ENCODE measurements at places on chromosomes 11 and 22.

DNA sequence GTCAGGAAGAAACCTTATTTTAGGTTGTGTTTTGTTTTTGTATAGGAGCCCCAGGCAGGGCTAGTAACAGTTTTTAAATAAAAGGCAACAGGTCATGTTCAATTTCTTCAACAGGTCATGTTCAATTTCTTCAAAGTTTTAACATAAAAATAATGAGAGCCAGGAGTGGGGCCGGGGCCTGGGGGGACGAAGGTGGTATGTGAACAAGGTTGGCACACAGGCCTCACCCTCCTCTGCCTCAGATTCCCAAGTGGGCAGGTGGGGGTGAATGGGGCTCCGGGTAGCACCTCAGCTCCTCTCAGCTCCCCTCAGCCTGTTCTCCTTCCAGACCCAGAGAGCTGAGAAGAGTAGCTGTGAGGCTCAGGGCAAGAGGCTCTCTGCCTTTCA, 4.4 kb downstream of the DERL3 start:
- no peak for DNase-seq

DNA sequence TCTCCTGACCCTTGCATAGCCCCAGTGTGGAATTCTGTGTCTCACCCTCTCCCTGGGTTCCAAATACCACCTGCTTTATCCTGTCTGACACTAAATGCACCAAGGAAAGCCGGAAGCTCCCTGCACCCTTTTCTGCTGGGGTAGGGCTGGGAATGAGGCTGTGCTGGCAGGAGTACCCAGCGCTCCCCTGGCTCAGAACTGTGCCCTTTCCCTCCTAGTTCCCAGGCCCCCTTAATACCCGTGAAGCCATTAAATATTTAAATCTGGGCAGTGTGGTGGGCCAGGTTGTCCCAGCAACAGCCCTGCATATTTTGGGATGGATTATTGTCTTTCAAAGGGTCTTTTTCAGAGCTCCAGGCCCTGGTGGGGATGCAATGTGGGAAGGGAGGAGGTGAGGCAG, 63.0 kb downstream of the TP53I11 start:
- no peak for DNase-seq

DNA sequence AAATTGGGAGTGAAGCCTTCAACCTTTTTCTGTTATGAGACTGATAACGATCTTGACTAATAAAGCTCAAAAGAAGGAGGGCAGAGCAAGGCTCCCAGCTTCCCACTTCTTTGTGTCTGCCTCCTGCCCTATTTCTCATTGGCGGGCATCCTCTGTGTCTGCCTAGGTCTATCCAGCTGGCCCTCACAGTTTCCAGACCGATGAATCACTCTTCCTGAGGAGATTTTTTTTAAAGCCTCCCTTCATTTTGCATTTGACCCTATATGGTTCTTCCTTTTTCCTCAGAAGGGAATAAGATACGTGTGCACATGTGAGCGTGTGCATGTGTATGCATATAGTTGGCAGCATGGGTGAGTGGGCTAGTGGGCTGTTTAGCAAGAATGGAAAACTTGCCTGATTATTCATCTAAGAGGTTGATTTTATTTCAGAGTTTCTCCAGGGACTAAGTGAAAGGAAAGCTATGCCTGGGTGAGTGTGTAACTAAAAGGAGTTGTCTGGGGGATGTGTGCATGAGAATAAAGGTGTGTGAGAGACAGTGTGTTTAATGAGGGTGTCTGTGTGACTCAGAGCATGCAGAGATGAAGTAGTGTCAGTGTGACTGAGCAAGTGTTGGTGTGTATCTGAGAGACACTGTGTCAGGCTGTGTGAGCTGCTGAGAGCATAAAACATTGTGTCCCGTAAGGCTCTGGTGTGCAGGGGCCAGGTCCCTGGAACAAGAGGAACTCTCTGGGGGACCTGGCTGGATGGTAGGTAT, 12.2 kb downstream of the PHLDB1 start:
- DNase-seq: no peak

DNA sequence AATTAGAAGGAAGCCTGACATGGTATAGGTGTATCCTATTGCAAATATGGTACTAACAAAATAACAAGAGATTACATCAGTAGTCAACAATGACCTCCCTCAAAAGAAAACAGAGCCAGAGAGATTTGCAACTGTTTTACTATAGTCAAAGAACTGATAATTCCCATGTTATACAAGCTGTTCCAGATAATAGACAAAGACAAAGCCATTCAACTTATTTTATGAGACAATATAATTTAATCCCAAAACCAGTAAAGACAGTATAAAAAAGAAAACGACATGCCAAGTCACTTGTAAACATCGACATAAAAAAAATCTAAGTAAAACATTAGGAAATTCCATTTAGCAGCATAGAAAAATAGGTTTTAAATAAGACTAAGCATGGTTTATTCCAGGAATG, 65.2 kb downstream of the PIWIL4 start:
- no peak for DNase-seq

DNA sequence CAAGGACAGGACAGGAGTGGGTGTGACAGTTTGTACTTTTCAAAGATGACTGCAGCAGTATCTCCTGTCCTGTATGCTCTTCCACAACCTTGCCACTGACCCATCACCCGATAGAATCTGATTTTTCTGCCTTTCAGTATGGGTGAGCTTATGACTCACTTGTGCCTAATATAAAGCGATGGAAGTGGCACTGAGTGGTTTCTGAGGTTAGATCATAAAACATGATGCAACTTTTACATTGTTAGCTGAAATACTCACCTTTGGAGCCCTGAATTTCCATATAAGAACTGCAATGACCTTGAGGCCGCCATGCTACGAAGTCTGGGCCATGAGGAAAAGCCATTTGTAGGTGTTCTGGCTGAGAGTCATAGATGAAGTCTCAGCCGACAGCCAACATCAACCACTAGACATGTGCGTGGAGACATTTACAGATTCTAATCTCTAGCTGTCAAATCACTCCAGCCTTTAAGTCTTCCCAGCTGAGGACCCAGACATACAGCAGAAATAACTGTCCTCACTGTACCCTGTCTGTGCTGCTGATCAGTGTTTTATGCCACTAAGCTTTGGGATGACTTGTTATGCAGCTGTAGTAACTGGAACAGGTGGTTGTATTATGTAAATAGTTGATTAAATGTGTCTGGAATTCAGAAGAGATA, 105.9 kb upstream of the ARHGAP20 start:
- no peak for DNase-seq

DNA sequence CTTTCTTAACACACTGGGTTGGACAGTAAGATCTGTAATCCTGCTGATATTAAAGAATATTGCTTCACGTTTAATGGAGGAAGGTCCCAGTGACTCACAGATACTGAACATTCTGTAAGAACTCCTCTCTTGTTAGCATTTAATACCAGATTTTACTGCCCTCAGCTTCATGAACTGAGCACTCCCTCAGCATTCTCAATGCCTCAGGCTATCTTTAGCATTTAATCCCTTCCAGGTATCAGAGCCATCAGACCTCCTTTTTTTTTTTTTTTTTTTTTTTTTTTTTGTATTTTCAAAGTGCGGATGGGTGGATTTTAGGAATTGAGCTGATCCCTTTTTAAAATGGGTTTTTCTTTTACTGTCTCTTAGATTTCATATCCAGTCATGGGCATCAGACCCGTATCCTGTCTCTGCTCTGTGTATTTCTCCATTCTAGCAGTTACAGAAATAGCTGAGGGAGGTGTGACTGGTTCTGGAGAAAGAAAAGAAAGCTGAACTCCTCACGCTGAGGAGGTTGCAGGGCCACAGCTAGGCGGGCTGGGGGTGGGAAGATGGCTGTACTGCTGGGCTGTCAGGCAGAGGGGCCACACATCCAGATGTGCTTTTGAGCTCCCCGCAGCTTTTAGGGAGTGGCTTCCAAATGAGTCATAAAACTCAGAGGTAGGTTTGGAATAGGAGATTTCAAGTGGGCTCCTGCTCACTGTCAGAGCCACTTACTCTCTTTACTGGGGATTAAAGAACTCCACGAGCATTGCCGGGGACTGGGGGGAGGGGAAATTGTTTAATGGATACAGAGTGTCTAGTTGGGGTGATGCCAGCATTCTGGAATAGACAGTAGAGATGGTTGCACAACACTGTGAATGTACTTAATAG, 97.0 kb downstream of the SYT9 start:
- no peak for DNase-seq

- no peak for DNase-seq
Measured at GRCh38 chr22:39966470-39966869, 6.3 kb downstream of the TMA7B start.

- no peak for DNase-seq
Measured at GRCh38 chr11:19428206-19429002, 187.7 kb upstream of the E2F8 start.

DNA sequence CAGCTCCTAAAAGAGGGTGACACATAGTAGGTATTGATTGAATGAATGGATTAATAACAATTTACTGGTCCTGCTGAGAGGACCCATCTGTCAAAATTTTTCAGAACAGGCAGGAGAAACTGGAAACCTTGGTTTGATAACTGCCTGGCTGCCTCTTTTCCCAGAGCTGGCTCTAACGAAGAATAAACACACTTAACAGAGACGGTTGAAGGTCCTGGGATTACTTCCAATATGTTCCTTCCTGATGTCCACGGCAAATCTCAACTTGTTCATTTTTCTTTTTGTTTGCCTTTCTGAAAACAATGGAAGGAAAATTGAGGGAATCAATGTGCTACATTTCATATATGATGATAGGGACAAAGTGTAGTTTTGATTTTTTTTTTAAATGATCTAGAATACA, 76.5 kb upstream of the SYT13 start:
- no peak for DNase-seq

DNA sequence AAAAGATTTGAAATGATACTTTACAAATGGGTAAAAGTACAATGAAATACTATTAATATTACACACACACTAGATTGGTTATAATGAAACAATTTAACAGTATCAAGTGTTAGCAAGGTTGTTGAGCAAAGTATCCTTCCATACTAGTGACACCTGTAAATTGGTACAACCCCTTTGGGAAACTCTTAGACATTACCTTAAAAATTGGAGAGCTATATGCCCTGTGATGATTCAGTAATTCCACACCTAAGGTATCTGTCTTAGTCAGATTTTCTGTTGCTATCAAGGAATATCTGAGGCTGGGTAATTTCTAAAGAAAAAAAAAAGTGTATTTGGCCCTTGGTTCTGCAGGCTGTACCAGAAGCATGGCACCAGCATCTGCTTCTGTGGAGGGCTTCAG, 7.4 kb upstream of the GDPD4 start:
- DNase-seq: no peak

- no peak for DNase-seq
Measured at GRCh38 chr11:45485070-45485707, 180.2 kb downstream of the CHST1 start.

GRCh38 chr22:44627521-44628139, 74.4 kb upstream of the PRR5 start:
- no peak for DNase-seq

DNA sequence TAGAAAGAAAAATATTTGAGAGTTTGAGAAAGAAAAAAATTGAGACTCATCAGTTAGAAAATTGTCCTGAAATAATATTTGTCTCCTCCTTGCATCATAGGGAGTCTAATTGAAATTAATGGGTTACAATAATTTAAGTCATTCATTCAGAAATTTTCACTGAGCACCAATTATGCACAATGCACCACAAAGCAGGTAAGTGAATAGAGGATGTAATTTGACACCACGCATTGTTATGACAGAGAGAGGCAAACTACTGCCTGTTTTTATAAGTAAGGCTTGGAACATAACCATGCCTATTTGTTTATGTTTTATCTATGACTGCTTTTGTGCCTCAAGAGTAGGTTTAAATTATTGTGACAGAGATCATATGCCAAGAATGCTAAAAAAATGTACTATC, 537.9 kb upstream of the FAT3 start:
- DNase-seq: no peak

DNA sequence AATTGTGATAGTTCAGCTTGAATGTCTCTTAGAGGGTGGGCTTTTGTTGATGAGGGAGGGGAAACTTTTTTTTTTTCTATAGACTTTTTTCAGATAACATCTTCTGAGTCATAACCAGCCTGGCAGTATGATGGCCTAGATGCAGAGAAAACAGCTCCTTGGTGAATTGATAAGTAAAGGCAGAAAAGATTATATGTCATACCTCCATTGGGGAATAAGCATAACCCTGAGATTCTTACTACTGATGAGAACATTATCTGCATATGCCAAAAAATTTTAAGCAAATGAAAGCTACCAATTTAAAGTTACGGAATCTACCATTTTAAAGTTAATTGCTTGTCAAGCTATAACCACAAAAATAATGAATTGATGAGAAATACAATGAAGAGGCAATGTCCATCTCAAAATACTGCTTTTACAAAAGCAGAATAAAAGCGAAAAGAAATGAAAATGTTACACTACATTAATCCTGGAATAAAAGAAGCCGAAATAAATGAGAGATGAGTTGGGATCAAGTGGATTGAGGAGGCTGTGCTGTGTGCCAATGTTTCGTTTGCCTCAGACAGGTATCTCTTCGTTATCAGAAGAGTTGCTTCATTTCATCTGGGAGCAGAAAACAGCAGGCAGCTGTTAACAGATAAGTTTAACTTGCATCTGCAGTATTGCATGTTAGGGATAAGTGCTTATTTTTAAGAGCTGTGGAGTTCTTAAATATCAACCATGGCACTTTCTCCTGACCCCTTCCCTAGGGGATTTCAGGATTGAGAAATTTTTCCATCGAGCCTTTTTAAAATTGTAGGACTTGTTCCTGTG, 3.9 kb downstream of the MALAT1 start:
- DNase-seq: peak; percentile 13

GRCh38 chr22:46009730-46010129, 32.8 kb upstream of the WNT7B start:
- no peak for DNase-seq

DNA sequence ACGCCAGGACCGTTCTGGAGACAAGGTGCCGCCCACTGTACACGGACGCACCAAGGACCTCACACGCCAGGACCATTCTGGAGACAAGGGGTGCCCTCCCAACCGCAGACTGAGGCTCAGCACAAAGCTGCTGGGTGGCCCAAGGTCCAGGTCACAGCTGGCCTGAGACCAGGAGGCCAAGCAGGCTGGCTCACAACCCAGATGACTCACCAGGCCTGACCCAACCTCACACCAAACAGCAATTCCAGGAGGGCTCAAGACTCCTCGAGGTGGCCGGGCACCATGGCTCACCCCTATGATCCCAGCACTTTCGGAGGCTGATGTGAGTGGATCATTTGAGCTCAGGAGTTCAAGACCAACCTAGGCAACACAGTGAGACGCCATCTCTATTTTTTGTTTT, 14.8 kb downstream of the BRD1 start:
- DNase-seq: no peak

DNA sequence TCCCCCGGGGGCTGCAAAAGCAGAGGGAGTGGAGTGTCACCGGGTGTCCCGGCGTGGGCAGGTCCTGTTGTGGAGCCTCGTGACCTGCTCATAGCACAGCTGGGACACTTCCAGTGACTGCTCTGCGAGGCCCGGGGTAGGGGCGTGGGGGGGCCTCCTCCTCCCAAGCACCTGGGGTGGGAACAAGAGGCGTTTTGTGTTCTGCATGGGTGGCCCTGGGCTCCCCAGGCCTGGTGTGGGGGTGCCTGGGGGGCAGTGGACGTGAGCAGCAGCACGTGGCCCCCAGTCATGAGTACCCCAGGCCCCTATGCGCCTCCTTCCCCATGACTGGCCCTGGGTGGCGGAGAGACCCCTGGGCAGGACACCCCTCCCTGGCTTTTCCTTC, 104.7 kb downstream of the KCNQ1 start:
- DNase-seq: peak; percentile 26

Measured in CD8-positive, alpha-beta memory T cell (primary cell).